ENCODE measurements at places on chromosomes 6 and 20.

- no peak for DNase-seq
Measured at GRCh38 chr20:17783671-17784070, 83.9 kb downstream of the BANF2 start.

DNA sequence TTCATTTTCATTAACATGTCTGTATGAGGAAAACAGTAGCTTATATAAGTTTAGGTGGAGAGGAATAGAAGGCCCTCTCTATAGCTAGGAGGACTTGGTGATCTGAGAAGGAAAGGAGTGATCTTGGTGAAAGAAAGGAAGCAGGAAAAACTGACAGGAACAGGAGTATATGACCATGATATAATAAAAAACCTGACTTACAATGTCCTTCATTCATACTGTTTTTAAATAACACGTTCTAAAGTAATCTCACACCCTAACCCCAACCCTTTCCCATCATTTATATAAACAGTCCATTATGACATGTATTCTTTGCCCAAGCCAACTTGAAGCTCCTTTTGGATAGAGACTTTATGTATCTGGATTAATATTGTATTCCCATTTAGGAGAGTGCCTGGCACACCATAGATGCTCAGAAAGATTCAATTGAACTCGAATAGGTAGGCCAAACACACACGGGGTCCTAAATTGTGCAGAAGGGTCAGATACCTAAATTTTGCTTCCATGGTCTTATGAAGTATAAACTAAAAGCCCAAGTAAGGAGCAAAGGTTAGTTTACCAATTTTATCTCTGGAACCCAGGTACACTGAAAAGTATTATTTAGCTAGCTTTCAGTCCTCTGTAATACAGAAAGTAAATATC lies 75.9 kb downstream of the OR2B2 start:
- no peak for DNase-seq

- DNase-seq = no peak
Measured at GRCh38 chr6:170006900-170007467, 255.6 kb downstream of the ERMARD start.

GRCh38 chr6:21131406-21131805 lies 462.1 kb upstream of the SOX4 start:
- DNase-seq = no peak

DNA sequence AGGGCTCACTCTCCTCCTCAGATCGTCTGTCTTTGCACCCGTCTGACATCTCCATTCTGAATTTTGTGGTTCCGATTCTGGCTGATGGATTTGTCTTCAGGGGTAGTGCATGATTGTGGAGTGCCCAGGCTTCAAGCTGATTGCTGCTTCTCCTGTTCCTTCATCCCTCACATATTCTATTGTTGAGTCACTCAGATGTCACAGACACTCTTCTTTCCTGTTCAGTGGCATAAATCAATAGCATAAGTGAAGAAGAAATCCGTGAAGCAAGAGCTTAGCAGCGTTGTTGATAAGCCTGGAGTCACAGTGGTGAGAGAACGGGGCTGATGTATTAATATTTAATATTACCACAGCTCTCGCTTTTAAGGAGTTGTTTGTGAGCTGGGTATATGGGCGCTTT lies 152.5 kb downstream of the MTHFD1L start:
- peak; percentile 57 for DNase-seq

GRCh38 chr6:143098054-143098671 lies 37.5 kb downstream of the AIG1 start:
- DNase-seq = no peak

- no peak for DNase-seq
Measured at GRCh38 chr6:52186075-52186474, at the start of gene IL17A. Gene IL17A, plus strand, starts transcription at chr6:52186375. Its CDS starts 57 bp downstream, at chr6:52186432.
